ENCODE measurements at places on chromosomes 2 and 18.

- DNase-seq, result no peak
Measured at GRCh38 chr2:222569826-222570225, 86.1 kb downstream of the FARSB start.

DNA sequence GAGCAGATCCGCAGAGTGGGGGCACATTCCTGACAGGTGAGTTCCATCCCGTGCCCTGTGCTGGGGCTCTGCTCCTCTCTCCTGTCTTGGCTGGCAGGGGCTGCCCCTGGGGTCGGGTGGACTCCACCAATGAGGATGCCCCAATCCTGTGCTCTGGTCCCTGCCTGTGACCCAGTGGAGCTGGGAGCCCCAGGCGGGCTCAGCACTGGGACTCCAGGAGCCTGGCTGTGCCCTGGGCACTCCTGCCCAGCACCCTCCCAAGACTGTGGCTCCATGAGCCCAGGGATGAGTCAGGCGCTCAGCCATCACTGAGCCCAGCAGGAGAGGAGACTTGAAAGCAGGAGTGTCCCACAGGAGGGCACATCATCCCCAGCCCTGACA is 53.9 kb downstream of the MBP start:
- no peak for DNase-seq

DNA sequence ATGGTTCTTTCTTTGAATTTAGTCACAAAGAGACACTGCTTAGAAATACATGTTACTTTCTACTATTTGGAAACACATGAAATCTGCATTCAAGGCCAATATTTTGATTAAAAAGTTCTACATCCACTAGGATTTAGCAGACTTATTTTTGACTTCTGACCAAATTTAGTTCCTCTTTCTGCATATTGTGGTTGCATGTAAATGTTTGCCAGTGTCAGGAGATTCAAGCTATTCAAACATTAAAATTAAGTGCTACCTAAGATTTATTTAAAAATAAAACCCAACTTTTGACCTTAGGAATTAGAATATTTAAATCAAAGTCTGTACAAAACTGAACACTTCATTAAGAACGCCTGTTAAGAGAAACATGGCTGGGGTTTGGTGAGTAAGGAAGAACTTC is 891.1 kb downstream of the CPS1 start:
- DNase-seq, result no peak

- DNase-seq, result peak; percentile 54
Measured at GRCh38 chr2:42859006-42859552, 66.7 kb upstream of the HAAO start.

- no peak for DNase-seq
Measured at GRCh38 chr2:43493954-43494353, 101.9 kb downstream of the THADA start.

DNA sequence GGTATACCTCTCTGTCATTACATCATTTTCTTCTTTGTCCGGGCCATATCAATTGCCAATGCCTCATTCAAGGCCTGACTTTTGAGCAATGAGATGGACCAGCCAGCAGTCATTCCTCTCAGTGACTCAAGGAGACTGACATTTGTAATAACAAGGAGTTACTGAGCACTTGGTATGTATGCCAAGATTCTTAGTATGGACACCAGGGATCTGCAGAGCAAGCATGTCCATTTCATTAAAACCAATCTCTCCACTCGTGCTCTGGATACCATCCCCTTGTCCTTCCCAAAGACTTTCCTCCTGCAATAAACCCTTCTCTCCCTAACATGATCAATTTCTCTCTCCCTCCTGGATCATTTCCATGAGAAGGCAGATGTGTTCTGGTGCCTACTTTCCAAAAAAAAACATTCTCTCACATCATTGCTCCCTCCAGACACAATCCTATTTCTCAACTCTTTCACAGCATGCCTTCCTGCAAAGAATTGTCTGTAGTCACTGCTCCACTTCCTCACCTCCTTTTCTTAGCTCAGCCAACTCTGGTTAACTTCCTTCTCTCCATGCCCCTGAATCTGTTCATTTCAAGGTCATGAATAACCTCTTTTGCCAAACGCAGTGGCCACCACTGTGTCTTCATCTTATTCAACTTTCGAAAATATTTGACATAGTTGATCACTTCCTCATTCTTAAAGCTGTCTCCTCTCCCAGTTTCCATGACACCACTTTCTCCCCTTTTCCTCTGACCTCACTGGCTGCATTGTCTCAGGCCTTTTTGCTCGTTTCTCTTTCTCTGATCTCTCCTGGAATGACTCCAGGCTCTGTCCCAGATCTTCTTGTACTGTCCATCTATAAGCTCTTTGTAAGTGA is 102.8 kb upstream of the CYP1B1 start:
- DNase-seq, result no peak

Data from NCI-H69 (cell line).